ENCODE measurements at places on chromosomes 4 and X.

GRCh38 chr4:19187691-19188090 lies 1064.0 kb upstream of the SLIT2 start:
- DNase-seq: no peak

GRCh38 chr4:48538358-48538757 lies 48.3 kb downstream of the ZAR1 start:
- DNase-seq: no peak

DNA sequence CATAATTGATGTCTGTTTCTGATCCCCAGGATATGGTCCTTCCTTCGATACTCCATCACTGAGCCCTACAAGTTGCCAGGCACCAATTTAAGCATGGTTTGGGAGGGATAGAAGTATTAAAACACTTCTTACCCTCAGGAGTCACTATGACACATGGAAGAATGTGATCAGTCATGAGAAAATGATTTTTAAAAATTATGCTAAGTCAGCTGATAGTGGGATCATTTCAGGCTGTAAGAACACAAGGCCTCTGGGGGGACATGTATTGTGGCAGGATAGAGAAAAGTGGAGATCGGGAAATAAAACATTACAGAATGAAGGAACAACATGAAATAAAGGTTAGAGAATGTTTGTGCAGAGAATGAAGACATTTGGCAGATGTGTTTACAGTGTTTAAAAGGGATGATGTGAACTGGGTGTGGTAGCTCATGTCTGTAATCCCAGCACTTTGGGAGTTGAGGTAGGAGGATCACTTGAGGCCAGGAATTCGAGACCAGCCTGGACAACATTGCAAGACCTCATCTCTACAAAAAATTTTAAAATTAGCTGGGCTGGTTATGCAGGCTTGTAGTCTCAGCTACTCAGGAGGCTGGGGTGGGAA lies 64.0 kb downstream of the ELOVL6 start:
- no peak for DNase-seq

- no peak for DNase-seq
Measured at GRCh38 chr4:39406763-39407583, at the start of gene KLB. Gene KLB, plus strand, starts transcription at chr4:39406930. Its CDS starts 20 bp downstream, at chr4:39406950.

DNA sequence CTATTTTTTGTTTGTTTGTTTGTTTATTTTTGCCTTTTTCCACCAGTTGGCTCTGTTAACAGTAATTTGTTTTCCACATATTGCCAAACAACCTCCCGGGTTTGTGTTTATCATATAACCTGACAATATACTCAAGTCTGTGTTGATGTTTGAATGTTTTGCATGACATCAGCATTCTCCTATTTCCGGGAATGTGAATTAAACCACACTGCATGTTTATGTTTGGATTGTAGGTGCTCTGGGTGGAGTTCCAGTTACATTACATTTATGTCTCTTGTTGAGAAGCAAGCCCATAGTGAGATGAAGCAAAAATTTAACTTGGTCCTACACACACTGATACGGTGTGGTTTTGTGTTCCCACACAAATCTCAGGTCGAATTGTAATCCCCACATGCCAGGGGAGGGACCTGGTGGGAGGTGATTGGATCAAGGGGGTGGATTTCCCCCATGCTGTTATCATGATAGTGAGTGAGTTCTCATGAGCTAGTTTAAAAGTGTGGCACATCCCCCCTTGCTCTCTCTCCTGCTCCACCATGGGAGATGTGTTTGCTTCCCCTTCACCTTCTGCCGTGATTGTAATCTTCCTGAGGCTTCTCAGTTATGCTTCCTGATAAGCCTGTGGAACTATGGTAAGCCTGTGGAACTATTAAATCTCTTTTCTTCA lies 54.4 kb upstream of the CLNK start:
- DNase-seq: no peak

- DNase-seq: no peak
Measured at GRCh38 chr4:872241-872981, 46.5 kb upstream of the CPLX1 start.

DNA sequence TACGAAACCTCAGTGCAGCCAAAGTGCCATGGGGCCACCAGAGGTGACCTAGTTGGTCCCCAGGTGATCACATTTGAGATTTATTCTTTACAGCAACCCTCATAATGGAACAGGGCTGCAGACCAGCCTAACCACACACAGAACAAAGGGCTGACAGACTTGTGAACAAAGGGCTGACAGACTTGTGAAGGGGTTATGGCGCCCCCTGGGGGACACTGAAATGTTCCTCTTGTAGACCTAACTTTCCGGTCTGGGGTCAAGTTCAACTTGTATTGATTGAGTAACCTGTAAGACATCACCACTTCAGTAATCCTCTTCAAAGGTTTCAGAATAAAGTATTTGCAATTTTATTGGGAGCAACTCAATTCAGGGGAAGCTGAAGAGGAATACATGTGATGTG lies 175.9 kb upstream of the RPS6KA3 start:
- no peak for DNase-seq

DNA sequence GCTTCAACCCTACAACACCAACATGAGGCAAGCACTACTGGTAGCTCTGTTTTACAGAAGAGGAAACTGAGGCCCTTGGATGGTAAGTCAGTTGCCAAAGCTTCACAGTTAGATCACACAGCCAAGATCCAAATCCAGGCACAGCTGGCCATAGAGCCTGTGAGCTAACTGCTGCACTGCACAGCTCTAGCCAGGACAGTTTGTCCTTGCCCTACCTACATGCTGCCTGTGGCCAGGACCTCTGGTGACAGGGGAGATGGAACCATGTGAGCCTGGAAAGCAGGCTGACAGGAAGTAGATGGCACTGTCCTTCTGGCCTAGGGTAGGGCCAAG lies 257.8 kb downstream of the FBXW7 start:
- DNase-seq: no peak

Data from cortex of kidney (tissue), 1 donor.